ENCODE measurements at places on chromosomes 3 and 15. TPM values are rescaled to one million over a fixed set of nuclear protein-coding genes. Genes with fewer than 3 reads are reported as not detected.

The DUOXA2 gene
- total RNA-seq = not detected

The PSMA4 gene
- 107 TPM for total RNA-seq

The TMC3 gene
- not detected for total RNA-seq

The MUC4 gene
- total RNA-seq = not detected

The IDH2 gene
- 77.6 TPM for total RNA-seq

The PTH1R gene
- total RNA-seq = 2.2 TPM

The FAM131A gene
- total RNA-seq = 54.4 TPM

The MAGEL2 gene
- not detected for total RNA-seq

The PLA2G4E gene
- 64.0 TPM for total RNA-seq

The GOLGA8S gene
- total RNA-seq = not detected

The IL12A gene
- total RNA-seq = not detected

The CP gene
- 4.2 TPM for total RNA-seq

The CMTM8 gene
- 7.4 TPM for total RNA-seq

The GABRA5 gene
- total RNA-seq = not detected

The ITIH3 gene
- total RNA-seq = 2.0 TPM

The ABI3BP gene
- 20.6 TPM for total RNA-seq

The CCDC54 gene
- not detected for total RNA-seq

The ZNF662 gene
- 12.8 TPM for total RNA-seq

The ZNF80 gene
- not detected for total RNA-seq

The LIPC gene
- 0.96 TPM for total RNA-seq

The C3orf22 gene
- not detected for total RNA-seq

The RETNLB gene
- total RNA-seq = not detected

The SLC2A2 gene
- not detected for total RNA-seq

- no peaks in the 10 kb centered on the region for H3K36me3 ChIP-seq
- H3K27ac ChIP-seq = no peak overlapping the region
- peaks cover 18% of the 10 kb centered on the region for H3K4me1 ChIP-seq
- no peak overlapping the region for H3K4me3 ChIP-seq
- DNase-seq = no peak
These were observed 67.6 kb downstream of the SSUH2 start for GRCh38 chr3:8576841-8577571.

- no peak overlapping the region for H3K4me3 ChIP-seq
- DNase-seq = no peak
- H3K36me3 ChIP-seq = no peaks in the 10 kb centered on the region
- H3K27ac ChIP-seq = no peak overlapping the region
- no peaks in the 10 kb centered on the region for H3K4me1 ChIP-seq
- H3K27me3 ChIP-seq = no peaks in the 10 kb centered on the region
These were observed 724.8 kb upstream of the CFAP20DC start for GRCh38 chr3:59774634-59775033.

DNA sequence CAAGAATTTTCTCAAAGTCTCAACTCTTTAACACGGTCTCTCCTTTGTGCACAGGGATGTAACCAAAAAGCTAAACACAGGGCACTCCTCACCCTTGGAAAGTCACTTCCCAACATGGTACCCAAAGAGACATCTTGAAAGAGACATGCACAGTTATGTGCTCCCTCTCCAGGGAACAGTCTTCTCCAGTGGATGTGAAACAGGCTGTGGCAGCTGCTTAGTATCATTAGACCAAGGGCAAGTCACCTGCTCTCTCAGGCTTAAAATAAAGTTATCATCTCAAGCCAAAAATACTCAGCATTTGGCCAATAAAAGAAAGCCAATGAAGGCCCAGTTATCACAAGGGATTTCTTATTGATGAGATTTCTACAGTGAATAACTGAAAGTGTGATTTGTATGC, 128.3 kb downstream of the WDR76 start:
- no peaks in the 10 kb centered on the region for H3K36me3 ChIP-seq
- H3K27me3 ChIP-seq = no peaks in the 10 kb centered on the region
- H3K27ac ChIP-seq = no peak overlapping the region
- H3K4me3 ChIP-seq = no peak overlapping the region

- H3K27me3 ChIP-seq = peaks cover 89% of the 10 kb centered on the region
- no peak overlapping the region for H3K27ac ChIP-seq
- peaks cover 24% of the 10 kb centered on the region for H3K4me1 ChIP-seq
- no peaks in the 10 kb centered on the region for H3K36me3 ChIP-seq
- H3K4me3 ChIP-seq = peak overlapping the region; percentile 4
- DNase-seq = no peak
These were observed 56.4 kb upstream of the GOLGA8A start for GRCh38 chr15:34494084-34494399.

DNA sequence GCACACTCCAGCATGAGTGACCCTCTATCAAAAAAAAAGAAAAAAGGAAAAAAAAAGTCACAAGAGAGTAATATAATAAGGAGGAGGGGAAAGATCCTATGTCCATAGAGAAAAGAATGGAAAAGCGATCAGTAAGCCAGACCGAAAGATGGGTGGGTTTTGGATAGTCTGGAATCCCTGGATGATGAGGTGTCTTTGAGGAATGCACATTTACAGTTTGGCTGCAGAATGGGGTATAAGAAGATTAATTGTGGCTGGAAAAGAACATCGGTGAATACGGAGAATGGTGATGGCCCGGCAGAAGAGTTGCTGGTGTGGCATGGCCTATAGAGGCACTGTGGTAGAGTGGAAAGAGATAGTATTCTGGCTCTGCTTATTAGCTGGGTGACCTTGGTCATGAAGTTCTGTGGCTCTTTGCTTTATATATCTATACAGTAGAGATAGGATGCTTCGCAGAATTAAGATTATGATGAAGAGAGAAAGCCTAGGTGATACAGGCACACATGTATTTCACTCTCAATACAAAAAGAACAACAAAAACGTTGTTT, 187.9 kb downstream of the AKAP13 start:
- no peak overlapping the region for H3K27ac ChIP-seq
- no peak overlapping the region for H3K4me3 ChIP-seq
- DNase-seq = no peak
- H3K36me3 ChIP-seq = no peaks in the 10 kb centered on the region
- peaks cover 5% of the 10 kb centered on the region for H3K4me1 ChIP-seq
- H3K27me3 ChIP-seq = no peaks in the 10 kb centered on the region

GRCh38 chr3:123800362-123800682, 83.8 kb downstream of the MYLK start:
- no peak for DNase-seq
- H3K4me1 ChIP-seq = peaks cover 10% of the 10 kb centered on the region
- peak overlapping the region; percentile 34 for H3K4me3 ChIP-seq
- H3K27ac ChIP-seq = peak overlapping the region; percentile 65
- H3K27me3 ChIP-seq = no peaks in the 10 kb centered on the region
- no peaks in the 10 kb centered on the region for H3K36me3 ChIP-seq

DNA sequence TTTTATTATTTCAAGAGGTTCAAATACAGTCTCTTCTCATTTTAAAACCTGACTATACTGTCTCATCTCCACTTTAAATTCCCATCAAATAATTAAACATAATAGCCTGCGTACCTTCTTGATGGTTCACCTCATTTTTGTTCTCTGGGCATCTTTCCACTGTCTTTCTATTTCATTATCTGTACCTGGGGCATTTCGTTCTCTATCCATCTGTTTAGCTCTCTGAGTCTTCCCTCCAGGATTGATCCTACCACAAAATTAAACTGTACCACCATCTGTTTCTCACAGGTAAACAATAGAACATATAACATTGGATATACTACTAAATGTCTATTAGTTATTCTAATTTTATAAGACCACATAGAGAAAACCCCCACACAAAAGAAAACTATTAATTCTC, 1331.4 kb downstream of the NSUN3 start:
- no peaks in the 10 kb centered on the region for H3K36me3 ChIP-seq
- H3K4me1 ChIP-seq = no peaks in the 10 kb centered on the region
- no peak overlapping the region for H3K27ac ChIP-seq
- no peak overlapping the region for H3K4me3 ChIP-seq
- no peaks in the 10 kb centered on the region for H3K27me3 ChIP-seq

GRCh38 chr3:85304360-85304964, 345.7 kb downstream of the CADM2 start:
- no peaks in the 10 kb centered on the region for H3K4me1 ChIP-seq
- no peak overlapping the region for H3K27ac ChIP-seq
- H3K4me3 ChIP-seq = no peak overlapping the region
- H3K27me3 ChIP-seq = no peaks in the 10 kb centered on the region
- H3K36me3 ChIP-seq = no peaks in the 10 kb centered on the region

GRCh38 chr15:44726568-44727484, 9.5 kb upstream of the TRIM69 start:
- no peak for DNase-seq
- peaks cover 54% of the 10 kb centered on the region for H3K4me1 ChIP-seq
- no peaks in the 10 kb centered on the region for H3K36me3 ChIP-seq
- H3K27me3 ChIP-seq = no peaks in the 10 kb centered on the region

- H3K27me3 ChIP-seq = peaks cover 3% of the 10 kb centered on the region
- H3K27ac ChIP-seq = no peak overlapping the region
- H3K4me3 ChIP-seq = no peak overlapping the region
- H3K4me1 ChIP-seq = peaks cover 15% of the 10 kb centered on the region
These were observed 186.7 kb downstream of the UACA start for GRCh38 chr15:70576696-70577095.

DNA sequence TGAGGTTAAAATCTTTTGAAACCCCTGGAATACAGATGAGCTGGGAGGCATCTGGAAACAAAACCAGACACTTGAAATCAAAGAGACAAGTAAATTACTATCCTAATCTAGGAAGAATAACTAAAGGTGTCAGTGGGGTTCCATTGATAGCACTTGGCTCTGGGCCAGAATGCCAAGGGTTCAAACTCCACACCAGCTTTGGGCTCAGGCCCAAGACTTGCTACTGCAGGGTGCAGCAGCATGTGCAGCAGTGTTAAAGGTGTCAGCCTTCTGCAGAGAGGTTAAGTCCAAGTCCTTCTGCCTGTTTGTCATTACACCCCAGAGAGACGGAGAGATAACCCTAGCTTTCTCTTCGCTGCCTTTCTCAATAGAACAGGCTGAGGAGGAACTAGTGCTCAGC, 273.9 kb downstream of the TIGIT start:
- no peaks in the 10 kb centered on the region for H3K36me3 ChIP-seq
- no peaks in the 10 kb centered on the region for H3K27me3 ChIP-seq
- H3K4me3 ChIP-seq = no peak overlapping the region

DNA sequence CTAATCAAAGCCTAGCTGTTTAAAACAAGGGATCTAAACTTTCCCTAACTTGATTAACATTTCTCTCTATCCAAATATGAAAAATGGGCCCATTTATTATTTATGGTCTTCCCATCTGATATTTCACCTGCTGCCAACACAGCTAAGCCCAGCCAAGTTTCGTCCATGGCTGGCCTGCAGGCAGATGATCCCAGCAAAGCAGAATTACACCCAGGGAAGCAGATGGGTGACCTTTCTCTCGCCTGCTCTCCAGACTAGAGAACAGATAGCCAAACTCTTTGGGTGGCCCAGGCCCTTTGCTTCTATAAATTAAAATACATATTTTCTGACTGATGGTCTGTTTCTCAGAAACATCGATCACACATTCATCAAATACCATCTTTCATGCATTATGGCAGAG, 1038.8 kb downstream of the AGBL1 start:
- no peaks in the 10 kb centered on the region for H3K4me1 ChIP-seq
- H3K36me3 ChIP-seq = no peaks in the 10 kb centered on the region
- H3K27ac ChIP-seq = no peak overlapping the region
- no peaks in the 10 kb centered on the region for H3K27me3 ChIP-seq
- no peak overlapping the region for H3K4me3 ChIP-seq

DNA sequence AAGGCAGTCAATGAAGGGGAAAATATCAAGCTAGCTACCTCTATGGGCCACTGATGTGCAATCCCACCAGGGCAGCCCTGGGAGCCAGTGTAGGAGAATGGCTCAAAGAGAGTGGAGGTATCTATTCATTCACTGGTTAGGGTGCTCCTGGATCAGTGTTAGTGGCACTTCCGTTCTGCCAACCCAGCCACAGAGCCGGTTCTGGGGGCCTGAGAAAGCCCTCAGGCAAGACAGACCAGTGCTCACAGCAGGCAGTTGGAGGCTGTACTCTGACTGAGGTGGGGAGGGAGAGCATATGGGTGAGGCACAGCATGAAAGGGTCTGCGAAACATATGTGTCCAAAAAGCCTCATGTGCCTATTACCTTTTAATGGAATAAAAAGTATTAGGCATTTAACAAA, 109.3 kb downstream of the KCNMB2 start:
- no peak overlapping the region for H3K4me3 ChIP-seq
- no peaks in the 10 kb centered on the region for H3K27me3 ChIP-seq
- H3K4me1 ChIP-seq = no peaks in the 10 kb centered on the region
- DNase-seq = no peak
- no peaks in the 10 kb centered on the region for H3K36me3 ChIP-seq

- H3K4me3 ChIP-seq = no peak overlapping the region
- no peak overlapping the region for H3K27ac ChIP-seq
- H3K36me3 ChIP-seq = no peaks in the 10 kb centered on the region
- no peaks in the 10 kb centered on the region for H3K4me1 ChIP-seq
These were observed 51.7 kb downstream of the HMCES start for GRCh38 chr3:129330409-129330808.

DNA sequence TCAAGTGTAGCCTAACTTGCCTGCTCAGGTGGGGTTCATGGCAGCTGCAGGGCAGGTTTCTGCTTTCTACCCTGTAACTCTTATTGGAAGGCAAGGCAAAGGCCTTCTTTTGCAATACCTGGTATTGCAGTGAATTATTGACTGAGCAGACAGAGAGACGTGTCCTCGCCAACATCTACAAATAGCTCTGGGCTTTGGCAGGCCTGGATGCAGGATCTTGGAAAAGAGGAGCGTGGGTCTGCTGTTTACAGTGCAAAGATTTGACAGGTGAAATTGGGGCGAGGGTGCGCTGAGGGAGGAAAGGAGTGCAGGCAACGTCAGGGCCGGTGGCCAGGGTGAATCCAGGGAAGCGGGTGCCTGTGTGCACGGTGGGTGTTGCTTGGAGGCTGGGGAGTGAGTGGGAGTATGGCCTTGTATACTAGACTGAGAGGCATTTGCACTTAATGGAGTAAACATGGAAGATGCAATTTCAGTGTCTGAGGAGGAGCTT, 44.5 kb downstream of the ST6GAL1 start:
- no peaks in the 10 kb centered on the region for H3K27me3 ChIP-seq
- no peak overlapping the region for H3K27ac ChIP-seq
- no peak for DNase-seq
- H3K36me3 ChIP-seq = no peaks in the 10 kb centered on the region
- H3K4me1 ChIP-seq = peaks cover 16% of the 10 kb centered on the region

DNA sequence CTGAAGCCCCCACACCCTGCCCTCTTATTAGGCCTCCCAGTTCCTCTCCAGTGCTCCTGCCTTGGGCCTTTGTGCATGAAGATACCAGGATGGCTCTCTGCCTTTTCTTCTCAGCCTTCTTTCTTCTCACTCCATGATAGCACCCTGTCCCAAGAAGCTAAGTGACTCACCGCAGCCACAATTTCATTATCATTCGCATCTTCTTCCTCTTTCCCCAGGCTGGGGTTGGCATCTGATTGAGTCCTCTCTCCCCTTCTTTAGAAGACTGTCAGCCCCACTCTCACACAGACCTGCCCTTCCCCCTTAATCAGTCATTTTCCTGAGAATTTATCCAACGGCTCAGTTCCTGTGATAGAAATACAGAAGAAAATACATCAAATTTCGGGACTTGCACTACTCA, 102.0 kb downstream of the STAC start:
- DNase-seq = no peak
- no peak overlapping the region for H3K27ac ChIP-seq
- H3K4me1 ChIP-seq = no peaks in the 10 kb centered on the region
- H3K27me3 ChIP-seq = no peaks in the 10 kb centered on the region
- no peak overlapping the region for H3K4me3 ChIP-seq

- H3K4me3 ChIP-seq = peak overlapping the region; percentile 89
- DNase-seq = no peak
- peak overlapping the region; percentile 100 for H3K27ac ChIP-seq
These were observed 2.3 kb downstream of the SETD5 start for GRCh38 chr3:9399746-9400145.

Measured in suprapubic skin (tissue), 4 donors.